ENCODE measurements at places on chromosomes 5 and 9. TPM values are rescaled to one million over a fixed set of nuclear protein-coding genes. Genes with fewer than 3 reads are reported as not detected.

The ESM1 gene
- polyA plus RNA-seq, result 3.6 TPM

The CER1 gene
- 0.23 TPM for polyA plus RNA-seq

The HTR1A gene
- not detected for polyA plus RNA-seq

The PCDHB10 gene
- 4.1 TPM for polyA plus RNA-seq

The C8G gene
- 0.86 TPM for polyA plus RNA-seq

The OCLN gene
- 6.8 TPM for polyA plus RNA-seq

The OR1J2 gene
- polyA plus RNA-seq, result not detected

DNA sequence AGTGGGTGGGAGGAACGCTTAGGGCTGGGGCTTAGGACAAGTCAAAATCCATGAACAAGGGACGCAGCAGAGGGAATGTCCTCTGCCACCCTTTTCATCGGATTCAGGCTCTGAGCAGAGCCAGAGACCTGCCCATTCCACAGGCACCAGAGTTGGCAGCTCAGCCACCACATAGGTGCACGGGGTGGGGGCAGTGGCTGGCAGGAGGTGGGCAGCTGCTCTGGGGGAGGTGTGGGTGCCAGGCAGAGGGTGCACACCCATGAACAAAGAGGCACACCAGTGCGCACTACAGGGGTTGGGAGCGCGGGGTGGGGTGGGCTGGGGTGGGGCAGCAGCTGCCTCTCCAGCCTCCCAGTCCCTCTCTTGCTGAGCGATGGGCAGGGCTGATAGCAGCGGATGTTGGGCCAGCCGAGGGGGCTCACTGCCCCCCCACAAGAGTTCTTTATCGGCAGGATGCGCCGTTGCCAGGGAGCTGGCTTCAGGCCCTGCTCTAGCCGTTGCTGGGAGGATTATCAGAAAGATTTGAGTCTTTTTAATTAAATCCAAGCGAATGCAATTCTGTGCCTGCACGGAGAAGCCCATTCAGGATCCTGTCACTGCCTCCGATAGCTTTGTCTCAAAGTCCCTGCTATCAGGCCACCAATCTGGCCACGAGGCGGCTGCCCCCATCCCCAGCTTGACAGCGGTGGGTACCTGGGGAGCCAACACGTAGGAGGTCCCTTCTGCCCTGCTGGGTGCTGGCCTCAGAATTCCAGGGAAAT lies 64.3 kb upstream of the LMX1B start:
- no peak for DNase-seq

DNA sequence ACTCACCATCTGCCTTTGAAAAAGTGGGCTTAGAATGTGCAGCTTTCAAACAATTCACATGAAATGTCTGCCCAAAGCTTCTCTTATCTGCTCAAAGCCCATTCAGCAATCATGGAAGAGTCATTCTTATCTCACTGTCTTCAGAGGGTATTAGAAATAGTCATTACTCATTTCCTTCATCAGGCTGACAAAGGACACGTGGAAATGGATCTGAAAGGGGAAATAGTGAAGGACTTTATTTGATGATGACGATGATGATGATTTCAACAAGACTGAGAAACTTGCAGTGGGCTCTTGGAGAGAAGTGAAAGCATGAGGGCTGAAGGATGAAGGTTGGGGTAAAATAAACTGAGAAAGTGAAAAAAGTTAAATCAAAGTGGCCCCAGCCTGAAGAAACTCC lies 194.3 kb downstream of the SMARCA2 start:
- DNase-seq, result no peak

- DNase-seq, result peak; percentile 44
Measured at GRCh38 chr5:179343719-179344430, 1.4 kb downstream of the ADAMTS2 start.

GRCh38 chr5:78569441-78569840 lies 79.1 kb downstream of the LHFPL2 start:
- DNase-seq, result peak; percentile 89
